ENCODE measurements at places on chromosomes 4 and X.

- DNase-seq, result no peak
Observed at GRCh38 chr4:42720533-42720932, 63.6 kb upstream of the ATP8A1 start.

GRCh38 chr4:76582817-76583087, 147.7 kb downstream of the SHROOM3 start:
- no peak for DNase-seq

DNA sequence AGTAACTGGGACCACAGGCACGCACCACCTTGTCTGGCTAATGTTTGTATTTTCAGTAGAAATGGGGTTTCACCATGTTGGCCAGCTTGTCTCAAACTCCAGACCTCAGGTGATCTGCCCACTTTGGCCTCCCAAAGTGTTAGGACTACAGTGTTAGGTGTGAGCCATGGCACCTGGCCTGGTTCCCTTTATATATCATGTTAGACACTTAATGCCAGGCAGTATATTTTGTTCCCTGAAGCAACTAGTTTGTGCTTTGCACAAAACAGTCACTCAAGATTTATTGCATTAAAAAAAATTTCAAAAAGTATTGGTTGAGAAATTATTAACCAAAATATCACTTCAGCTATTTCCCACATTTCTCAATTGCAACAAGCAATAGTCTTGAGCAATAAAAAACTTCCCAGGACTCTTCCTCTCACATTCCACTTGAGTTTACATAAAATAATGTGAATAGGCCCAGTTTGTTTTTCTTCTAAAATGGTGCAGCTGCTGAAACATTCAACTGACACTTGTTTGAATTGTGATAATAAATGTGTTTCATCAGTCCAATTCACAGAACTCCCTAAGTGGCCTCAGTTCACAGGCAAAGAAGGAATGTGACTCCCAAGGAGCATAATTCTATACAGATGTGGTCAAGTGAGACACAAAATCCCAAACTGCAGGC, 22.7 kb downstream of the CXCL1 start:
- no peak for DNase-seq

GRCh38 chrX:20205927-20206708, 60.6 kb downstream of the RPS6KA3 start:
- no peak for DNase-seq

GRCh38 chrX:47612418-47612817, 7.2 kb downstream of the SYN1 start:
- DNase-seq, result no peak

- no peak for DNase-seq
Observed at GRCh38 chrX:47283015-47283771, 50.4 kb downstream of the USP11 start.

- no peak for DNase-seq
Observed at GRCh38 chr4:29224911-29225310, 1495.3 kb upstream of the PCDH7 start.

- no peak for DNase-seq
Observed at GRCh38 chr4:108885211-108885610, 122.4 kb upstream of the ETNPPL start.

DNA sequence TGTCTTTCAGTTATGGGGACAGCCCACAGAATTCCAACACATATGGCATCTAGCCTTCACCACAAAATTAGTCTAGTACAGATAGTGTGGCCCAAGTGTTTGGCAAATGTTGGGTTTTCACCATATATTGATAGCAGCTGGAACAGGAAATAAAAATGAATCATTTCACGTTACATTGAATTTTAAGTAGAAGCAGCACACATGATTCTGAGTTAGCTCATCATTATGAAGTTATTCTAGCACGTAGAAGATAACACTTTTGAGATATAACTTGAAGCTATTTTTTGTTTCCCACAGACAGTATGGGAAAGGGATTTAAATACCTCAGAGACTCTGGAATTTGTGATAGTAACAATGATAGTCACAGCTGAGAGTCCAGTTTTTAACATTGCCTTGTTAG, 118.7 kb downstream of the FAT4 start:
- no peak for DNase-seq

- DNase-seq, result no peak
Observed at GRCh38 chrX:68823413-68824151, 5.2 kb upstream of the EFNB1 start.

DNA sequence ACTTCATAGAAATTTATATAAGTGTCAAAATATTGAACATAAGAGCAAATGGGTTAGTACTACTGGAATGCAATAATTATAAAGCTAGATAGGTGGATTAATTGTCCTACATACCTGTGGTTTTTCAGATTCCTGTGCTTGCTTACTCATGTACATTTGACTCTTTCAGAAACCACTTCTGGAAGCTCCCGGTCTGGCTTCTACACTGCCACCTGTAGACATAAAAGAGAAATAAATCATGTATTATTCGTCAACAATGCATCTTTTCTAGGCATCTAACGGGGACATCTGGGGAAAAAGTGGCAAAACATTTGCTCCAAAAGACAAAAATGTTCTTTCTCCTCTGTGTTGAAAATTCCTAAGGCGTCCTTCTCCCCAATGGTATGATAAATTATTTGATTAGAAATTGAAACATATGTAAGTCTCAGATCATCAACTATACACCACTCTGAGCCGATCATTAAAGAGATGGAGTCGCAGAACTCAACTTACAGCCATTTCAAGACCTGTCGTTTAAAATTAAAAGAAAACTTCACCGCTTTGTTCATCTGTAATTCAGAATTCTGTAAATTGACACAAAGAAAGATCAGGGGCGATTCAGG, 648.7 kb upstream of the DIPK2B start:
- DNase-seq, result no peak

DNA sequence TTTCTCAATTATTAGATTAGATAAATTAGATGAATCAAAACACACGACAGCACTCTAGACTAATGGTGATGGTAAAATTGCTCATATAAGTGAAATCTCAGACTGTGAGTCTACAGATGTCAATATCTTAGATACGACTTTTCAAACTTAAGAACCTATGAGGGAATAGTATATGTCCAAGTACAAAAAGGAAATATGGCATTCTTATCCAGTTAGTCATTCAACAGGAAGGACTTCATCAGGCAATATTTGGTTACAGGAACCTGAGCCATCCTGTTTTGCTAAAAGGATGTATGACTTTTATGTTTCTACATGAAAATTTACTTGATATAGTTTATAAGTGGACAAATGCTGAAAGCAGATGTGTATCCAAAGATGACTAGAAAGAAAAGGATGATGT, 107.0 kb downstream of the CT47B1 start:
- DNase-seq, result no peak

GRCh38 chr4:71930459-71930858, 101.3 kb upstream of the NPFFR2 start:
- DNase-seq, result no peak

DNA sequence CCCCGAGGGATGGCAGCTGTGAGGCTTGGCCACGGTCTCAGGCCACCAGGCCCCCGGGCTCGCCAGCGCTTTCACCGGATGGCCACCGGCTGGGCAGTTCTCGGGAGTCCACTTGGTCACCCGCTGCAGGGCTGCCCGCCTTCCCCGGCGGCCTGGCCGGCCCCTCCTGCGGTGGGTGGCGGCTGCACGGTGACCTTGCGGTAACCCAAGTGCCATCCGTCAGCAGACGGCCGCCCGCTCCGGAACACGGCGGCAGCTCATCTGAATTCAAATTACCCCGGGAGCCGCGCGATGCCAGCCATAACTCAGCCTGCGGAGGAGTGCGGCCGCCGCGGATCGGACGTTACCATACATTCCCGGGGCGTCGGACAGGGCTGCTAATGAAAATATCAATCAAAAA, 60.7 kb downstream of the FAM53A start:
- DNase-seq, result no peak

- DNase-seq, result no peak
Observed at GRCh38 chrX:118652717-118653116, 74.7 kb upstream of the IL13RA1 start.

- no peak for DNase-seq
Observed at GRCh38 chr4:10832806-10833628, 148.4 kb upstream of the CLNK start.

DNA sequence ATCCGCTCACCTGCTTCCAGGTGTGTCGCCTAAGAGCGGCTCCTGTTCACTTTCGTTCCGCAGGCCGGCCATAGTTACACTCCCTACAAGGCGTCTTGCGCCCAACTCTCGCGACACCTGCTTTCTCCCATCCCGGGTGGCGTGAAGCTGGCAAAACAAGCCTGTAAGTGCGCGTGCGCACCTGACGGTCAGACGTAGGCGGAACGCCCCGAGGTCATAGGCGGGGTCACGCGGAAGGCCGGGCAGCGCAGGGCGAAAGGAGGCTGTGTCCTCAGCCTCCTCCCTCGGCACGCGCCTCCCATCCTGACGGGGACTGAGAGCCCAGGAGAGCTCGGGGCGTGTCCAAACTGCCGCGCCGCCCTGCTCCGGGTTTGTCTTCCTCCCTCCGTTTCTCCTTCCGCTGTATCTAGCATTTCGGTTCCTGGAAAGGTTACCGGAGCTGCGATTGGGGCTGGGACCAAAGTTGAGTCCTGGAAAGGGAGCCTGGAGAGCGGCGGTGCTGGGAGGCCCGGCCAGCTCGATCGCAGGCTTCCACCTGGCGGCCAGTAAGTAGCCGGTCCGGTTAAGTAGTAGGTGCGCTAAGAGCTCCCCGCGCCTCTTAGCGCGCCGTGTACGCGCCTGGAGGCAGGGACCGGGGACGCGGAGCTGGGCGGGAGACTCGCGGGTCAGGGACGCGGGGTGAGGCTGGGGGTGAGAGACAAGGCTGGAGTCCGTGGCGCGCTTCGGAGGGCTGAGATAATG, at the start of the genes ABHD18 and MFSD8:
Gene ABHD18, plus strand, starts transcription at position 345 of the 741 bp plus-strand sequence. CDS start 17,550 bp downstream, outside the sequence.
Gene MFSD8, minus strand, starts transcription at position 112 of the 741 bp plus-strand sequence. Its CDS starts 40 bp downstream, at position 72.
- DNase-seq, result peak; percentile 99

- no peak for DNase-seq
Observed at GRCh38 chr4:144782345-144782744, 136.4 kb downstream of the HHIP start.

DNA sequence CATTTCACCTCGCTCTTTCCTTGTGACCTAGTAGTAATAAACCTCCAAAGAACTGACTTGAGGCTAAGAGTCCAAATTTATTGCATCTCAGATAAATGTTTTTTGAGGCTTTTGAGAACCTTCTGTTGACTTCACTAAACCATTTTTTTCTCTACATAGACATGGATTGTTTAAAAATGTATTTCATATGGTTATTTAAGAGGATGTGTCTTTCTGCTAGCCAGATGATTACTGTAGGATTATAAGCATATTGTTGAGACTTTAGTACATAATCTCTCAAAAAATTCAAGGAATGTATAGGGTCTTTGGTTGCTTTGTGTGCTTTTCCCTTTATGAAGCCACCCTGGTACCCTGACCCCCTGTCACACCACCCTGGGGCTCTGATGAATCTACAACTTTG, 44.8 kb downstream of the ATXN3L start:
- DNase-seq, result no peak

- DNase-seq, result no peak
Observed at GRCh38 chr4:98604723-98605122, 53.7 kb downstream of the TSPAN5 start.

DNA sequence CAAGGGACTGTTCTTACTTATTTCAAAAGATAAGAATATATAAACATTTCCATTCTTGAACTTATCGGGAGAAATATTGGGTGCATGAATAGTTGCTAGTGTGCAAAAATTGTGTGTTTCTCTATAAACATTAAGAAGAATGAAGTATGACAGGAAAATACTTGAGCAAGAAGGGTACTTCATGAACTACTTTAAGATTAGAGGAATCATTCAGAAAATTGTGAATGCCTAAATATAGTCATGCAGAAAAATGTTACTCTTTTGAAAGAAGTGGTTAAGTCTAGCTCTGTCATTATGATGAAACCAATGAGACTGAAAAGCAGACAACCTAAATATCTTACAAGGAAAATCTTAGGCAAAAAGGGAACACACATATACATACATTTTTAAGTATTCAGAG, 207.8 kb upstream of the PCDH18 start:
- DNase-seq, result no peak

DNA sequence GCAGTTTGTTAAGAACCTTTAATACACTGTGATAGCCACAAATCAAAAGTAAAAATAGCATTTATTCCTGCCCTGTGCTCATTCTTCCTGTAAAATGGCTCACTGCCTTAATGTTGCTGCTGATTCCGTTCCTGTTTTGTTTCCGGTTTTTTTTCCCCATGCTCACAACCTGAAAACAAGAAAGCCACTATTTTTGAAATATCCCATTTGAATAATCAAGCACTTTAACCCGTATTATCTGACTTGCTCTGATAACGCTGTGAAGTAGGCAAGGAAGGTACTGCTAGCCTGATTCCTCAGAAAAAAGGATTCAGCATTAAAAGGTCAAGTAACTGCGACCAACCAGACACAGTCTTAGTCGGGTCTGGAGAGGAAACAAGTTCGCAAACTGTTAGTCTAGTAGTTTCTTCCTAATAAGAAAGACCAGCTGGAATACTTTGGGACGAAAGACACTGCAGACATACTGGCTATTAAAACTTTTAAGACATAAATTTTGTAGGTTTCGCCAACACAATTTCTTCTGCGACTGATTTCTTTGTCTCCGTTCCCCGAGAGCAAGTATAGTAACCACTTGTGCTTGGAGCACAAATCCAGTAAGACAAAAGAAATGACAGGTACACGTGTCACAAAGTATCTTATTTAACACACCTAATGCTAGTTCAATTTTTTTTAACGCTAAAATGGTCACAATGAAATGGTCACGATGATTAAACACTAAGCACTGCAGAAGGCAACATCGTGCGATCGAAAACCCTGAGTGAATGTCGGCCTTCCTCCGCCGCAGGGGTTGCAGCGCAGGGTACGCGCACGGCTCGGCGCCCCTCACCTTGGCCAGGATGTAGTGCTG, 802 bp downstream of the COX18 start:
- DNase-seq, result no peak

DNA sequence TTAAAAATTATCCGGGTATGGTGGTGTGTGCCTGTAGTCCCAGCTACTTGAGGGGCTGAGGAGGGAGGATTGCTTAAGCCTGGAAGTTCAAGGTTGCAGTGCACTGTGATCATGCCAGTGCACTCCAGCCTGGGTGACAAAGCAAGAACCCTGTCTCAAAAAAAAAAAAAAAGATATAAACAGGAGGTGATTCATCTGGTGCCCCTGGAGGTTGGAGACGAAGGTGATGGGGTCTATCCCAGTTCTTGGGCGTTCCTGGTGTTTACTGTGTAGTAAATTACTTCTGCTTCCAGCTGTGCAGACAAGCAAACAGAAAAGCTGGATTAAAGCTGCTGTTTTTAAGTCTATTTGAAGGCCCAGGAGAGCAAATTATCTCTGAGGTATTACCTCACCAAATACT, 19.9 kb downstream of the GPKOW start:
- no peak for DNase-seq

DNA sequence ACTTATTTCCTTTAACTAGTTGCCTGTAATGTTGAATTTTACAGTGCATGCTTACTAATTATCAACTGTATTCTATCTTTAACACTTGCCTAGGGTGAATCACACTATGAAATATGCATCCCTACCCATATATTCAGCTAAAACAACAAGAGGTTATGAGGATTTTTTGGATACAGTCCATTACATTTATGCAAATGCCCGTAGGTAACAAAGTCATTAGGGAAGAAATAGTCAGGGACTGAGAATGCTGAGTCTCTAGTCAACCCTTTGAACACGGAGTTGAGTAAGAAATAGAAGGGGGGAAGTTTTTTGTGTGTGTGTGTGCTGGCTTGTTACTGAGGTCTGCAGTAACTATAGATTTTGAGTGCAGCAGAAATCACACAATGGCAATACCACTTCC, 26.1 kb upstream of the CBLL2 start:
- DNase-seq, result no peak

Data from CD4-positive, alpha-beta T cell (primary cell).